Mesendoderm (in vitro differentiated cells): ENCODE measurements at places on chromosomes 6 and 20.

- DNase-seq: no peak
These were observed 16.1 kb downstream of the UFL1 start for GRCh38 chr6:96537726-96538125.

GRCh38 chr20:44091026-44091425 lies 96.0 kb downstream of the JPH2 start:
- DNase-seq: peak; percentile 54

- no peak for DNase-seq
These were observed 839.4 kb downstream of the MAFB start for GRCh38 chr20:39849664-39850063.

GRCh38 chr20:22568872-22569344 lies 15.5 kb downstream of the FOXA2 start:
- peak; percentile 19 for DNase-seq

GRCh38 chr6:118659513-118660217 lies 8.3 kb upstream of the CEP85L start:
- no peak for DNase-seq

DNA sequence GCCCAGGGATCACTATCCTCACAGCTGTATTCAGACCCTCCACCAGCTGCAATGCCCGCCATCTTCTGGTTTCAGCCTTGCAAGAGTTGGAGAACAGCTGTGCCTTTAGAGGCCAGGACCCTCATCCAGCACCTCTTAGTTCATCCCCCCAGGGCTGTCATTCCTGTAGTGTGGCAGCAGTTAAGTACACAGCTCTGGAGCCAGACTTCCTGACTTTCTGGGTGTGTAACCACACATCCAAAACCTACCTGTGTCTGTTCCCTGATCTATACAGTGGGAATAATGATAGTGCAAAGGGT lies 452 bp upstream of the TREM2 start:
- DNase-seq: no peak

DNA sequence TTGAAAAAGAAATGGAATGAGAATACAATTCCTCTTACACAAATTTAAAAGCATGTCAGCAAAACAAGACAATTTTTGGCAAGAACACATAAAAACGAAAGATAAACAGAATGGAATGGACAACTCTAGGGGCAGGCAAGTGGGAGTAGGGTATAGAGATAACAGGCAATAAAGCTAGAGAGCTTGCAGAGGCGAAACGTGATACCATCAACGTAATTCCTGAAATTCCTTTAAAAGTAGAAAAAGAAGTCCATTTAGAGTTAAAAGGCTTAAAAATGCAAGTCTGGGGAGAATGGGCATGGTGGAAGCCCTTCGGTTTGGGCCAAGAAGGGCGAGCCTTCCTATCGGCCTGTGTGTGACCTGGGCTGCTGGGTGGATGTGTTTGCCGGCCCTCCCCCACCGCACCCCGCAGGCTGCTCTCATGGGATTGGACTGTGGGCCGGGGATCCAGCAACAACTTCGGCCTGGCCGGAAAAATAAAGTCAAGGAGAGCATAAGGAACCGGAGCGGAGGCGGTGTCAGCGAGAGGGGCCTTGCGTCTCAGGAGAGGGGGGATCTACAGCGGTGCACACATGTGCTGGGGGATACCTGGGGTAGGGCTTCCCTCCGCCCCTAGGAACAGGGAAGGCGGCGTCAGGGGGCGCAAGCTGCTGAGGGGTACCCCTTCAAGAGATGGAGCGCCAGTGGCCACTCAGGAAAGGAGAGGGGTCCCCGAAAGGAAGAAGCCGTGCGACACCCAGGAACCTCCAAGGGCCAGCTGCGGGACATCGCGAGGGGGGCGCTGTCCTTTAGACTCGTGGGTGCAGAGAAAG lies 4.1 kb downstream of the TMEM239 start:
- DNase-seq: peak; percentile 59

DNA sequence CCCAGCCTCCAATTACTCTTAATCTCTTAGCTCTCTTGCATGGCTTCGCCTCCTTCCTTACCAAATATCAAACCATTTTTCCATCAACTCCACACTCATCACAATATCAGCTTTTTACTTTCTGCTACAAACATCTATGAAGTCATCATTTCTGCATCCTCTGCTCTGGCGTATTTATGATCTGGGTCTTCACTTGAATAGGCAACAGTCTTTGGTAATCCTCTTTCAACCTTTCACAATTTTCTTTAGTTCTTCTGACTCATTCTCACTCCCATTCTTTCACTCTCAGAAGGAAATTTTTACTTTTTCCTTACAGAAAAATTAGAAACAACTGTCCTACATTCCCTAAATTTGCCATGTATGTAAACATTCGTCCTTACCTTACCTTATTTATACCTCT lies 522.4 kb downstream of the HDGFL1 start:
- no peak for DNase-seq

DNA sequence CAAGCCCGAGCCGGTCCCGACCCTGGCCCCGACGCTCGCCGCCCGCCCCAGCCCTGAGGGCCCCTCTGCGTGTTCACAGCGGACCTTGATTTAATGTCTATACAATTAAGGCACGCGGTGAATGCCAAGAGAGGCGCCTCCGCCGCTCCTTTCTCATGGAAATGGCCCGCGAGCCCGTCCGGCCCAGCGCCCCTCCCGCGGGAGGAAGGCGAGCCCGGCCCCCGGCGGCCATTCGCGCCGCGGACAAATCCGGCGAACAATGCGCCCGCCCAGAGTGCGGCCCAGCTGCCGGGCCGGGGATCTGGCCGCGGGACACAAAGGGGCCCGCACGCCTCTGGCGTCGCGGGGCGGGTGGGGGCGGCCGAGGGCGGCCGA lies 37.5 kb downstream of the YTHDF1 start:
- DNase-seq: peak; percentile 51

DNA sequence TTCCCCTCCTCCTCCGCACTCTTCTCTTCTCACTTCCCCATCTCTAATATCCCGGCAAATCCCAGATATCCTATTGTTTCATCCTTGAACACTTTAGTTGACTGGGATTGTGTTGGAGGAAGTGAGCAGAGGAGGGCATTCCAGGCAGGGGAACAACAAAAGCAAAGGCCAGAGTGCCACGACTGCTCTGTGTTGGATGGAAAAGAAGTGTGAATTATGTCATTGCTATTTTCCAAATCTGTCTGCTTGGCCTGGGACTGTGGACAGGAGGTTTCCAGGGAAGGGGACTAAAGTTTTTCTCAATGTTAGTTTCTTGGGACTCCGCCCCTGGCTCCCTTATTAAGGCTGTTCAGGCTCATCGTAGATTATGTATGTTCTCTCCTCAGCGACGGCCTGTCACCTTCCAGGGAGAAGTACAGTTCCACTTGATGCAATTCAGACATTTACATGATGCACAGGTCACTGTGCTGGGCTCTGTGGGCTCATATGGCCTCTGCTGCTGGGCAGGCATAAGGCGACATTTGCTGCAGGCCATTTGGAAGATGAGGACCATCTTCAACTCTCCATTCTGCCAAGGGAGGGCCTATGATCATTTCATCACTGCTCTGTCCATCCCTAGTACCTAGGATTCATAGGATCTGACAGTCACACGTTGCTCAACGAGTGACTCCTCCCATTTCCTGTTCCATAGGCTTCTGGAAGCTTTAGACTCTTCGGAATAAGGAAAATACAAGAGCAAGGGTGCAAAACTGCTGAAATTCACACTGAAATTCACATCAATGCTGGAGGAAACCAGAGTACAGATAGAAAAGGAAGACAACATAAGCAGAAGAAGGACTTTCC lies 99.1 kb upstream of the KCNK16 start:
- no peak for DNase-seq

GRCh38 chr6:44730771-44731391 lies 343.4 kb downstream of the CDC5L start:
- peak; percentile 16 for DNase-seq

GRCh38 chr6:106060167-106060566 lies 26.0 kb upstream of the PRDM1 start:
- no peak for DNase-seq

- peak; percentile 66 for DNase-seq
These were observed 6.8 kb upstream of the USP49 start for GRCh38 chr6:41901882-41902519.

DNA sequence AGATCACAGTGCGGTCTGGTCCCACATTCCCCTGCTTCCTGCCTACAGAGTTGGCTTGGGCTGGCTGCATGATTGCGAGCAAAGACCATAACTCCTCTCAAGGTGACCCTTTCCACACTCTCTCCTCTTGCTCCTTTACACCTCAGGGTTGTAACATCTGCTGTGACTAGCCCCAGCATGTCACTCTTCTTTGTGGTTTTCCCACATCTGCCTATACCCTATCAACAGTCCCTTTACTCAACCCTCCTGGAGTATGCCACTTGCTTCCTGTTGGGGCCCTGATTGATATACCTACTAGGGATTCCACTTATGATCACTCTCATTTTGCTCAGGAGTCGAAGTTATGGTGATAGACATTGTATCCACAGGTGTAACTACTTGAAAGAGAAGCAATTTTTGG lies 58.9 kb upstream of the SGK1 start:
- DNase-seq: no peak
